Pons (tissue), 1 donor: ENCODE measurements at places on chromosomes 6 and 20.

GRCh38 chr6:146795479-146796133 is 196.8 kb downstream of the ADGB start:
- DNase-seq: no peak

DNA sequence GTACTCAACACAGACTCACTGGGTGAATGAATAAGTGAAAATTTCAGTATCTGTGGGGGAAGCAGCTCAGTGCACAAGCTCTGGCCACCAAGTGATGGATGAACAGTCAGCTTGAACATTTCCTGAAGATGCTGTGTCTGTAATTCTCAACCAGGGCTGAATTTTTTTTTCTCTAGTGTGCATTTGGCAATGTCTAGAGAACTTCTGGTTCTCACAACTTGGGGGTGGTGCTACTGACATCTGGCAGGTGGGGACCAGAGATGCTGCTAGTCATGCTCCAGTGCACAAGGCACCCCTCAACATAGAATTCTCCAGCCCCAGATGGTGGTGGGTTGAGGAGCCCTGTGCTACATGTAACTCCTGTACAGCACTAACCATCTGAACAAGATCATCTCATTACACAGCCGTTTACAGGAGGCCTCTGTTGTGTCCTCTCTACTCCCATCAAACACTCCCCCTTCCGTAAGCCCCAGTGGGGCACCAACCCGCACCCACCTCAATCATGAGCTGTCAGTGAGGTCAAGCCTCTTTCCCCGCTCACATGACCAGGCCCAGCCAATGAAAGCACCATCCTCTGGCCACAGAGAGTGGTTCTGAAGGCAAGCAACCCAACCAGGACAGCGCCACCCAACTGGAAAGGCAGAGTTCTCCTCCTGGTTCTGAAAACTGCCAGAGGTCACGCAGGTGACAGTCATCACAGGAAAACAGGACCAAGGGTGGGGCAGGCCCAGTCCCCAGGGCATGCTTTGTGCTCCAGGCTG is 103.9 kb upstream of the PMEPA1 start:
- no peak for DNase-seq

DNA sequence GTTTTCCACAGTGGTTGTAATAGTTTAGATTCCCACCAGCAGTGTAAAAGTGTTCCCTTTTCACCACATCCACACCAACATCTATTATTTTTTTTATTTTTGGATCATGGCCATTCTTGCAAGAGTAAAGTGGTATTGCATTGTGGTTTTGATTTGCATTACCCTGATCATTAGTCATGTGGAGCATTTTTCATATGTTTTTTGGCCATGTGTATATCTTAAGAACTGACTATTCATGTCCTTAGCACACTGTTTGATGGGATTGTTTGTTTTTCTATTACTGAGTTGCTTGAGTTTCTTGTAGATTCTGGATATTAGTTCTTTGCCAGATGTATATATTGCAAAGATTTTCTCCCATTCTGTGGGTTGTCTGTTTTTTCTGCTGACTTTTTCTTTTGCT is 820.1 kb downstream of the TENT5A start:
- no peak for DNase-seq

DNA sequence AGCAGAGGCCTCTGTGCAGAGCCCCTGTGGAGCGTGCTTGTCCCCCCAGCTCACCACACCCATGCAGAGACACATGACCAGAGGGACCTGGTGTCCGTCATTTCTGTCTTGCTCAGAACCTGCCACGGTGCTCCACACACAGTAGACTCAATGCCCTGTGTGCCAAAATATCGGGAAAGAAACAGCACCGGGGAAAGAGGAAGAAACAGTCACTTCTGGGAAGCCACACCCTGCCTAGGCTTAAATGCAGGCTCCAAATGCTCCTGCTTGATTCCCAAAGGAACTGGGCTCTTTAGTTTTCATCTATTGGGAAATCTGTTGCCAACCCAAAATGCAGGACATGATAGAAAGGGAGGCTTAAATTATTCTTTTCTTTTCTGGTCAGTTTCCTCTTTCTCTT is 503.9 kb downstream of the CD83 start:
- DNase-seq: no peak

DNA sequence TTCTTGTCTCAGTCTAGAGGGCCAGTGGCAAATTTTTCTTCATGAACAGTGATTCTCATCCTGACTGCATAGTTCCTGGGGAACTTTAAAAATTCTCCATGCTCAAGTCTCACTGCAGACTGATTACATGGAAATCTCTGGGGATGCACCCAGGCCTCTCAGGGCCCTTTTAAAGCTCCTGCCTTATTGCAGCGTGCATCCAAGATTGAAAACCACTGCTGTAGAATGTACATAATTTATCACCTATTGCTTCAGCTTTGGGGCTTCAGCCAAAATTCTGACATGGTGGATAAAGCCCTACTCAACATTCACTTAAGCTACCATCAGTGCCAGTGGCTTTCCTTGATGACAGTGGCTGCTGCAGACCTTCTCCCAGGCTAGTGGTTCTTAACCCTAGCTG is 143.8 kb downstream of the BTBD3 start:
- no peak for DNase-seq

DNA sequence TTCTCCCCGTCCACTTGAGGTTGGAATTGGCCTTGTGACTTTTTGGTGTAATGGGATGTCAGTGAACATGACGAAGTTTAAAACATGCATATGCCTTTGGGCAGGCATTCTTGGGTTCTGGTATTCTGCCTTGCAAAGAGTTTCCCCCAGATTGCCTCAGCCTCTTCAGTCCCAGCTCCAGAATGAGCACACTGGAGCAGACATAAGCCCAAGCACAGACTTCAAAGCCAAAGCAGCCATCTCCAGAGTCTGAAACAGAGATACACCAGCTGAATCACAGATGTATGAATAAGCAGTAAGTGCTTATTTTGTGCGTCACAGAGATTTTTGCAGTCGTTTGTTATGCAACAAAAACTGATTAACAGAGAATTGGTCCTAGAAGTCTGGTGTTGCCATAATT is 546.0 kb downstream of the FRK start:
- no peak for DNase-seq
